Activated CD4-positive, alpha-beta T cell treated with anti-CD3 and anti-CD28 coated beads for 36 hours (primary cell): ENCODE measurements at places on chromosomes 2 and 18.

DNA sequence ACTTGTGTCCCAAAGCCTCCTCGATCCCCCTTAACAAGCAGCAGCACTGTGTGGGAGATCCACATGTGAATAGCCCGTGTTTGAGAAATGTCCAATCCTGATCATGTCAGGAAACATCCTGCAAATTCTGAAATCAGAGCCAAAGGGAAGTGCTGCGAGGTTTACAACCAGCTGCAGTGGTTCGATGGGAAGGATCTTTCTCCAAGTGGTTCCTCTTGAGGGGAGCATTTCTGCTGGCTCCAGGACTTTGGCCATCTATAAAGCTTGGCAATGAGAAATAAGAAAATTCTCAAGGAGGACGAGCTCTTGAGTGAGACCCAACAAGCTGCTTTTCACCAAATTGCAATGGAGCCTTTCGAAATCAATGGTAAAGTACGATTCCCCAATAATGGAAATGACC lies at the start of gene MARCO:
Gene MARCO, plus strand, starts transcription at position 164 of the 400 bp plus-strand sequence. Its CDS starts 107 bp downstream, at position 271.
- DNase-seq, result no peak

DNA sequence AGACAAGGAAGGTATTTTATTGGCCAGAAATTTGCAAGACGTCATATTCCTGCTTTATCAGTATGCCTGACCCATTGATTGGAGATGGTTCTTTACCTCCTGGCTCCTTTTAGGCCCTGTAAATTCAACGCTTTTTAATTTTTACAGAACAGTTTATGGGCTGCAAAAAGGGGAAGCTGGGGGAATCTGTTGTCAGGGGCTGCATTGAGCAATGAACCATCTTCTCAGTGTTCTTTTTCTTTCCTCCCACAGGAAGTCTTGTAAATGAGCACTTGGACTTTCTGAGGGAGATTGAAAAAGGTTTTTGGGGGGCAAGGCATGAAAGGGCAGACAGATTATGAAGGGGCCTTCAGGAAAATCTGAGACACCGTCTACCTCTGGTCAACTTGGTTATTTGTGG lies 503.6 kb upstream of the TNP1 start:
- DNase-seq, result no peak

- DNase-seq, result no peak
Measured at GRCh38 chr2:35714883-35715282, 640.7 kb upstream of the CRIM1 start.

DNA sequence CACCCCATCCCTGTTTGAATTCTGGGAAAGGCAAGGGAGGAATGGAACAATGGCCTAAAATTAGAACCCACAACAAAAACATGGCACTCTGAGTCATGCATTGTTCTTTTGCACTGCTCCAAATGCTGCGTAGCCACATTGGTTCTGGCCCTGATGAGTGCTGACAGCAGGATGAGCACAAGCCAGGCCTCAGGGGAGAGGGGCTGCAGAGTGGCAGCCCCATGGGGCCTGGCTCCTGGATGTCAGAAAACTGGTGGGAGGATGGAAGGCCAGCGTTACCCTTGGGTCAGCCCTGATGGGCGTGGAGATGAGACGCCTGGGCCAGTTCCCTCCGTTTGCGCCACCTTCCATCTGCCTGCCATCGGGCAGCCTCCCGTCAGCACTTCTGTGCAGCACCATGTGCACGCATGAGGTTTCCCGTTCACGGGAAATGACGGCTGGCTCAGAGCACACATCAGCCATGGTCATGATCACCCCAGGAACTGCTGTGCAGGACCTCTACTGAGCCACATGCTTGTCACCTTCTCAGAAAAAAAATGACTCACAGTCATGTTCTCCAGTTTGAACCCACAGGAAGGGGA lies 65.6 kb downstream of the CYP26B1 start:
- DNase-seq, result no peak

DNA sequence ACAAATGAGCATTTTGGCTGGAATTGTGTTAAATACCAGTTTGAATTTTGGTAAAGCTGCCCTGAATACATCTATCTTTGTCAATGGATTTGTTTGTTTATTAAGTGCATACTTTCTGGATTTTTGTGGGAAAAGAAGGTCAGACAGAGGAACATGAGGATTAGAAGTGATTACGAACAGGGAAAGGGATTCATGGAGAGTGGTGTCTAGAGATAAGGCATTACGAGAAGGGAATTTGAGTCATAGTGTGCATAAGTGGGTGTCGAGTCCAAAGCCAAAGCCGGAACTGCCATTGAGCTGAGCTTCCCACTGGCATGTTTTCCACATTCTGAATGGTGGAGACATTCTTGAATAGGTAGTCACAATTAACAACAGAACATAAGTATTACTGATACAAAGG lies 68.9 kb upstream of the EFEMP1 start:
- no peak for DNase-seq

DNA sequence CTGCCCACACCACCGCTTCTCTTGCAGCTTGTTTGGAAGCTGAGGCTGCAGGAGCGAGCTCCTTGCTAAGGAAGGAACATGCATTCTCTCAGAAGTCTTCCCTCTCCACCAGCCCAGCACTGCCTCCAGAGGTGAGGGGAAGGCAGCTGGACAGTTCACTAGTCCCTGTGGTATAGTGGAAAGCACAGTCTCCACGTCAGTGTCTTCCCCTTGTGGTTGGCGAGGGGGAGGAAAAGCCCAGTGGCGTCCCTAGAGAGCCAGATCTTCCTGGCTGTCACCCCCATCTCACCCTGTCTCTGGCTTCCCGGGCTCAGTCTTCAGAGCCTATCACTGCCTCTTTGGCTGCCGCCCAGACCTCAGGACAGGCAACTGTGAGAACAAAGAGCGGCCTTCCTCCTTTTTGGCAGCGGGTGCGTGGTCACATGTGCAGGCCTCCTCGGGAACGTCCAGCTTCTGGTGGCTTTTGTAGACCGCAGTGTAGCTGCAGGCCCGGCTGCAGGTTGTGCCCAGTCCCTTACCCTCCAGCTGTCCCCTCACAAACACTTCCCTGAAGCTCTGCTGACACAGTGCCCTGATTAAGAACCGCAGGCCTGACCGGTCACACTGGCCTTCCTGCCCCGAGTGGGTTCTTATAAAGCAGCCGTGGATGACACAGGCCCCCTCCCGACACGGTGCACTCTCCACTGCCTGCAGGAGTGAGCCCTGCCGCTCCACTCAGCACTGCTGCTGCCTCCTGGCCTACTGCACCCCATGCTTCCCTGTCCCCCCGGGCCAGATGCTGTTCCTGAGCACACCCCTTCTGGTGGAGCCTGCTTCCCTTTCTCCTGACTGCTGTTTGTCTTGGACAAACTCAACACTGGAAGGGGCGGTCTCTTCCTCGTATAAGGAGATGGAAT lies 90.9 kb downstream of the RNF144A start:
- no peak for DNase-seq
